Activated T-cell treated with anti-CD3 and anti-CD28 coated beads, Interleukin-2, amount 50 U/mL, for 72 hours (primary cell): ENCODE measurements at places on chromosomes 3 and 15. TPM values are rescaled to one million over a fixed set of nuclear protein-coding genes. Genes with fewer than 3 reads are reported as not detected.

- DNase-seq, result no peak
- peak overlapping the region; percentile 61 for H3K27ac ChIP-seq
- no peaks in the 10 kb centered on the region for H3K27me3 ChIP-seq
- peaks cover 23% of the 10 kb centered on the region for H3K36me3 ChIP-seq
- peak overlapping the region; percentile 65 for H3K4me3 ChIP-seq
- peaks cover 62% of the 10 kb centered on the region for H3K4me1 ChIP-seq
Measured at GRCh38 chr3:16468336-16469098, 45.0 kb downstream of the RFTN1 start.

DNA sequence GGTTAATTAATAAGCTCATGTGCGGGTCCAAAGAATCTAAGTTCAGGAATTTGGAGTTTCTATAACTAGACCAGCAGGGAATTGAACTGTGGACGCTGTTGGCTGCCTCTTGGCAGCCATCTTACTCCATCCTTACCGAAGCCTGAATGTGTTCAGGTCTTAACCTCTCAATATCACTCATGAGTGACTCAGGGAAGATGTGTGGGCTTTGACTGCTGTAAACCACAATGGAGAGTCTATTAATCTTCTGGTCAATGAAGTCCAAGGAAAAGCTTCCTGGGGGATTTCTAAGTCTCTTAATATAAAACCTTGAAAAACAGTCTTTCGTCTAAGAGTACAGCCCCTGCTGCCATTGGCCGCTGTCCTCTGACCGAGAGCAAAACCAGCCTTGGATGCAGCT, 46.7 kb upstream of the OXTR start:
- DNase-seq, result no peak
- H3K27me3 ChIP-seq, result no peaks in the 10 kb centered on the region
- H3K27ac ChIP-seq, result no peak overlapping the region
- no peaks in the 10 kb centered on the region for H3K4me1 ChIP-seq
- H3K4me3 ChIP-seq, result no peak overlapping the region
- peaks cover 3% of the 10 kb centered on the region for H3K36me3 ChIP-seq

The RAD54L2 gene
- total RNA-seq, result 32.8 TPM

The MRAS gene
- total RNA-seq, result 0.72 TPM

- H3K27ac ChIP-seq, result no peak overlapping the region
- no peaks in the 10 kb centered on the region for H3K4me1 ChIP-seq
- H3K4me3 ChIP-seq, result no peak overlapping the region
- H3K27me3 ChIP-seq, result no peaks in the 10 kb centered on the region
- peaks cover 2% of the 10 kb centered on the region for H3K36me3 ChIP-seq
Measured at GRCh38 chr15:73175382-73175781, 123.1 kb downstream of the NEO1 start.

- DNase-seq, result no peak
- H3K4me1 ChIP-seq, result no peaks in the 10 kb centered on the region
- peaks cover 28% of the 10 kb centered on the region for H3K36me3 ChIP-seq
- H3K27ac ChIP-seq, result peak overlapping the region; percentile 81
- no peak overlapping the region for H3K4me3 ChIP-seq
Measured at GRCh38 chr15:41465822-41466421, 27.8 kb upstream of the ITPKA start.

DNA sequence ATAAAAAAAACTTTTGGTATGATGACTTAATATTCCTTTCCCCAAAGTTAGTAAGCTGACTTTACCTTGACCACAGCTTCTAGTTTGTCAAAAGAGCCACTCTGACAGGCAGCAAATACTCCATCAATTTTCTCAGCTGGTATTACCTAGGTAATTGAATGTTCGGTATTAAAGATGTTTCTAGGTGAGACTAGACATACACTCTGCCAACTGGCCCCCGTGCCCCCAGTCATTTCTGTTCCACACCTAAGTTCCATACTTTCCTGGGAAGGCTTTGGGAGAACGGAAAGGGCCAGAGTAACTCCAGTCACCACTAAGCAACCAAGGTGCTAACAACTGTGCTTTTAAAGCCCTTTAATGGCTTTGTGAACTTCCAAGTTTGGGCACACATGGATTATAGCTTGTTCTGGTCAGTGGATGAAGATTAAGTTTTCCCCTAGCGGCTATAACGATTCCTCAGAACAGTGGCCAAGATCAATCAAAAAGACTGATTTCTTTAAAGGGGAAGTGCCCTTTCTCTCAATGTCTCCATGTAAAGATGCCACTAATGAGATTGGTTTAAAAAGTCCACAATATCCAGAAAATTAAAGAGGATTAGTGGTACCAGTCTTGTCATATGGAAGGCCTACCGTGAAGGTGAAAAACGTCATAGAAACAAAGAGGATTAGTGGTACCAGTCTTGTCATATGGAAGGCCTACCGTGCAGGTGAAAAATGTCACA, 7.0 kb downstream of the EIF4A2 start:
- H3K27ac ChIP-seq, result peak overlapping the region; percentile 56
- peaks cover 72% of the 10 kb centered on the region for H3K36me3 ChIP-seq
- peaks cover 59% of the 10 kb centered on the region for H3K4me1 ChIP-seq

The CCR9 gene
- 0.14 TPM for total RNA-seq

DNA sequence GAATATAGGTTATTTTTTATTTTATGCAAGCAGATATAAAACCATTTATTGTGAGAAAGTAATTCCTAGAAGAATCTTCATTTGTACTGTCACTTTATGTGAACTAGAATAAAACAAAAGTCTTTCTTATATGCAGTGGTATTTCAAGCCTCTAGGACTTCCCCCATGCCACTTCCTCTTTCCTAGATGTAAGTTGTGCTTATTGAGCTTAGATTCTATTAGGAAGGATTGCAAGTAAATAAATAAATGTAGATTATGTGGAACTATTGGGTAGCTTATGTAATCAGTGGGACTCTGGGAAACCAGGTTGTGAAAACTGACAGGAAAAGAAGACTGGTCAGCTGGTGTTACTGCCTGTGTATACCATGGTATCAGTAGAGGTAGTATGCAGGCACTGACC, 169.7 kb downstream of the RSRC1 start:
- no peak overlapping the region for H3K27ac ChIP-seq
- no peaks in the 10 kb centered on the region for H3K4me1 ChIP-seq
- DNase-seq, result no peak
- H3K27me3 ChIP-seq, result no peaks in the 10 kb centered on the region
- H3K4me3 ChIP-seq, result no peak overlapping the region

- no peak overlapping the region for H3K4me3 ChIP-seq
- H3K27me3 ChIP-seq, result peaks cover 9% of the 10 kb centered on the region
- DNase-seq, result no peak
- H3K27ac ChIP-seq, result no peak overlapping the region
- H3K4me1 ChIP-seq, result peaks cover 10% of the 10 kb centered on the region
Measured at GRCh38 chr3:46551615-46552014, 14.5 kb downstream of the LRRC2 start.

- peaks cover 100% of the 10 kb centered on the region for H3K4me1 ChIP-seq
- peak overlapping the region; percentile 87 for H3K27ac ChIP-seq
- no peaks in the 10 kb centered on the region for H3K27me3 ChIP-seq
- peak overlapping the region; percentile 87 for H3K4me3 ChIP-seq
Measured at GRCh38 chr15:31360158-31360561, 33.5 kb downstream of the KLF13 start.

The TLR9 gene
- total RNA-seq, result 2.3 TPM

- H3K4me1 ChIP-seq, result no peaks in the 10 kb centered on the region
- H3K4me3 ChIP-seq, result no peak overlapping the region
- H3K36me3 ChIP-seq, result no peaks in the 10 kb centered on the region
- no peak overlapping the region for H3K27ac ChIP-seq
- H3K27me3 ChIP-seq, result peaks cover 12% of the 10 kb centered on the region
Measured at GRCh38 chr3:193130576-193130975, 110.4 kb upstream of the PLAAT1 start.

The CAPN7 gene
- total RNA-seq, result 29.6 TPM

The RBP2 gene
- not detected for total RNA-seq

- H3K4me1 ChIP-seq, result no peaks in the 10 kb centered on the region
- H3K27ac ChIP-seq, result no peak overlapping the region
- H3K36me3 ChIP-seq, result no peaks in the 10 kb centered on the region
- no peak for DNase-seq
- no peak overlapping the region for H3K4me3 ChIP-seq
Measured at GRCh38 chr3:61157414-61157813, 93.8 kb downstream of the FHIT start.

GRCh38 chr3:108757404-108757982, at the start of gene RETNLB:
TSS of gene RETNLB (minus strand) at chr3:108757410. CDS start at chr3:108757185, 225 bp downstream.
- H3K27ac ChIP-seq, result peak within 1 kb of the TSS; percentile 18
- no peaks in the 10 kb centered on the region for H3K36me3 ChIP-seq
- no peak within 1 kb of the TSS for H3K4me3 ChIP-seq

DNA sequence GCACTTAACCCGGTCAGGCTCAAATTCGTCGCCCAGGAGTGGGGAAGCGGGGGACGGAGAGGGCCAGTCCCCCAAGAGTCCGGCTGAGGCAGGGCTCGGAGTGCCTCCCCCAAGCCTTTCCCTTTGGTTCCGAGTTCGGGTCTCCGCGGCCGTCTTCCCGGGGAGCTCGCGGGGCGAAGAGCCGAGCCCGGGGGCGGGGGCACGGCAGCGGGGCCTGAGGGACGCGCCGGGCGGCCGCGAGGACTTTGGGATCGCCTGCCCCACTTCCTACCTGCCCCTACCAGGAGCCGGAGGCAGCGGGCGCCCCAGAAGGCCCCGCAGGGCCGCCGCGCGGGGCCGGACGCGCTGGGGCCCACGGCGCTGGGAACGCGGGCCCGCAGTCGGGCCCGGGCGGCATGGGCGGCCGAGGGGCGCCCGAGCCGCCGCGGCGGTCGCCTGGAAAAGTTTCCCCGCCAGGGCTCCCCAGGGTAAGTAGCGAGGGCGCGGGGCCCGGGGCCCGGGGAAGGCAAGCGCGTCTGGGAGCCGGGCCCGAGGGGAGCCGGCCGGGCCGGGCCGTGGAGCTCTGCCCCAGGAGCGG, 2.8 kb downstream of the FURIN start:
- H3K27ac ChIP-seq, result peak overlapping the region; percentile 100
- H3K4me1 ChIP-seq, result peaks cover 71% of the 10 kb centered on the region
- peak; percentile 51 for DNase-seq
- peaks cover 36% of the 10 kb centered on the region for H3K36me3 ChIP-seq
- no peaks in the 10 kb centered on the region for H3K27me3 ChIP-seq

The COL8A1 gene
- total RNA-seq, result not detected

GRCh38 chr3:72282918-72283317, 498.0 kb upstream of the PROK2 start:
- no peaks in the 10 kb centered on the region for H3K4me1 ChIP-seq
- H3K27me3 ChIP-seq, result peaks cover 17% of the 10 kb centered on the region
- peaks cover 7% of the 10 kb centered on the region for H3K36me3 ChIP-seq
- no peak for DNase-seq
- H3K27ac ChIP-seq, result no peak overlapping the region

The TIGIT gene
- 80.2 TPM for total RNA-seq

The P2RY1 gene
- total RNA-seq, result 2.4 TPM

- no peaks in the 10 kb centered on the region for H3K4me1 ChIP-seq
- no peak for DNase-seq
- H3K36me3 ChIP-seq, result no peaks in the 10 kb centered on the region
- H3K27me3 ChIP-seq, result no peaks in the 10 kb centered on the region
- no peak overlapping the region for H3K27ac ChIP-seq
Measured at GRCh38 chr3:159619341-159619885, 369.2 kb upstream of the IL12A start.

The CPNE4 gene
- total RNA-seq, result 0.65 TPM

- H3K4me1 ChIP-seq, result no peaks in the 10 kb centered on the region
- H3K4me3 ChIP-seq, result no peak overlapping the region
- no peaks in the 10 kb centered on the region for H3K36me3 ChIP-seq
- DNase-seq, result no peak
- no peak overlapping the region for H3K27ac ChIP-seq
Measured at GRCh38 chr3:158994386-158994785, 192.5 kb downstream of the MFSD1 start.

The SAMD7 gene
- total RNA-seq, result not detected

DNA sequence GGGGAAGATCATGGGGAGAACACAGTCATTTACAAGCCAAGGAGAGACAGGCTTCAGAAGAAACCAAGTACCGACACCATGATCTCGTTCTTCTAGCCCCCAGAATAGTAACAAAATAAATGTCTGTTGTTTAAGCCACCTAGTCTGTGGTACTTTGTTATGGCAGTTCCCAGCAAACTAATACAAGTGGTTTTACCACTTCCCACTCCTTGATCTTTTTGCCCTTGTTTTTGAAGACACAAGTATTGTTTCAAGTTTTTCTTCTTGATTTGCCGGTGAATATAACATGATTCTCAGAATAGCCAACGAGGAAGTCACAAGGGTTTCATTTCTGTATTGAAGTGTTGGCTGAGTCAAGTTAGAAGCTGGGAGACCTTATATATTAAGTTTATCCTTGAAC, 220.3 kb downstream of the SOX2 start:
- H3K27ac ChIP-seq, result no peak overlapping the region

DNA sequence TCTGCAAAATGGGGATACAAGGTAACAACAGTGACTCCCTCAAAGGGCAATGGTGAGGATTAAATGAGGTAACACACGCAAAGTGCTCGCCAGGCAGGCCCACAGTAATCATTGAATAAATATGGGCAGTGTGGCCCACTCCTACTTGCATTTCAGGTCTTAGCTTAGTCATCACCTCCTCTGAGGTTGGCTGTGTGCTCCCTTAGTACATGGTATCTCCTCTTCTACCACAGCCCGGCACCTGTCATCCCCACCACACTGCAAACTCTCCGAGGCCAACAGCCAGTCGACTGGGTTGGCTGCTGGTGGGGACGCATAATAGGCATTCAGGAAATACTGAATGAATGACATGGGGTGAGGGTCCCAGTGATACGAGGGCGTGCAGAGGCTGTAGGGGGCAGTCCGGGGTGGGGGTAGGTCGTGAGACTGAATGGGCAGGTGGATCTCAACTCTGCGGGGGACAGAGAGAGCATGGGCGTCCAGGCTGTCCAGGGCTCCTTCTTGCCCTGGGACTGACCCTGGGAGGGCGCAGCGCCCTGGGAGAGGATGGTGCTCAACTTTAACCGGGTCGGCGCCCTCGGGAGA, 375 bp upstream of the MYZAP start:
- H3K4me3 ChIP-seq, result peak overlapping the region; percentile 81
- no peak overlapping the region for H3K27ac ChIP-seq
- peak; percentile 5 for DNase-seq
- peaks cover 38% of the 10 kb centered on the region for H3K4me1 ChIP-seq
- peaks cover 21% of the 10 kb centered on the region for H3K27me3 ChIP-seq
